Mesenteric fat pad (tissue), 1 donor: ENCODE measurements at places on chromosomes 3 and 15. TPM values are rescaled to one million over a fixed set of nuclear protein-coding genes. Genes with fewer than 3 reads are reported as not detected.

DNA sequence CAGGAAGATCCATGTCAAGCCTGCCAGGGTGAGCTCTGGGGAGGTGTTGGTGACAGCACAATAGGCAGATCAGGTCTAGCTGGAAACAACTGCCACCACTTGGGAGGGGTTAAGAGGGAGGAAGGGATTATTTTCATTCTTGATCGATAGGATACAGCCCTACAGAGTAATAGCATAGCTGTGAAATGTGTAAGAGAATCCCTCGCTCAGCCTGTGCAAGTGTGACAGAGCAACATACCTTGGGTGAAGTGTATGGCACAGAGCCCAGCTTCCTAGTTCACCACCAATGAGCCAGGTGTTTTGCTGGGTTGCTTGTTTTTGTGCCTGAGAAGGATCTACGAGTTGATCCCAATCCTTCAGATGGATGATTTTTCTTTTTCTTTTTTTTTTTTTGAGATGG, 9.2 kb upstream of the DCUN1D1 start:
- no peak for DNase-seq

GRCh38 chr15:55108858-55109518, 87.8 kb downstream of the RSL24D1 start:
- no peak for DNase-seq

DNA sequence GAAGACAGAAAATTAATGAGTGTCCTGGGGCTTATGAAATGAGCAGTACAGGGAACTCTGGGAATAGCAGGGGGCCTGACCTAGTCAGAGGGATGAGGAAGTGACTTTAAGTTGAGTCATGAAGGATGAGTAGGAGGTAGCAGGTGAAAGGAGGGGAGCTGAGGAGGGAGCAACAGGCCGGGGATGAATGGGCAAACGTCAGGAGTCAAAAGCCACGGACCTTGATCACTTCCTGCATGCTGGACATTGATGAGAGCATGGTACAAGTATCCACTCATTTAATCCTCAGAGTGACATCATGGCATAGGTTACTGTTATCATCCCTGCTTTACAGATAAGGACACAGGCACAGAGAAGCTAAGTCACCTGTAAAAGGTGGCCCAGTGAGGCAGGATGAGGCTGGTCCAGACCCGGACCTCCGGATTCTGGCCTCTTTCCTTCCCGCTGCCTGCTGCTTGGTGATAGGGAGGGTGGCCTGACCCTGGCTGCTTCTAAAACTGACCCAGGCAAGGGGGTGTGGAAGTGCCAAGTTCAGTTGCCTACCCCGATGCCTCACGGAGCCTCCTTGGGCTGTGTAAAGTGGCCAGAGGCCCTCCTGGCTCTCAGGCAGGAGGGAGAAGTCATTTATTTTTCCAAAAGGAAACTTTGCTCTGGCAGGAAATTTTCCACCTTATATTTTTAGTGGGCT, 7.6 kb downstream of the CORO2B start:
- no peak for DNase-seq

Gene CPEB1
- 2.5 TPM for total RNA-seq

- DNase-seq: peak; percentile 96
Observed at GRCh38 chr15:55196458-55197361, at the start of gene RSL24D1. Gene RSL24D1, minus strand, starts transcription at chr15:55196941. Its CDS starts 51 bp downstream, at chr15:55196890.

- no peak for DNase-seq
Observed at GRCh38 chr3:126371096-126371705, 14.0 kb upstream of the KLF15 start.

Gene ACSBG1
- total RNA-seq: not detected

DNA sequence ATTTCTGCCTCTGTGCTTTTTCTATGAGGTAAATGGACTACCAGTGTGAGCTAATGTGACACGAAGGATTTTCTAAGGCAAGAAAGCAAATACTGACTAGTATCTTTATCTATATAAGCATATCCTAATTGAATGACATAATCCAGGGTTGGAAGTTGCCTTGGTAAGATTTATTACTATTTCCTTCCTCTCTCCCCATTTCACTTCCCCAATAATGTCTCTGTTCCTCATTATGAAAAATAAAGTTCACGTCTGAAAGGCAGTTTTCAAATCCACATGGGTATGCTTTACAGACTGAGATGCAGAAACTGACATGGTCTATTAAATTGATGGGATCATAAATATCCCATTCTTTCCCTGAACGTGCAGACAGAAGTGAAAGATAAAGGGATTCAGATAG, 86.0 kb downstream of the DTWD1 start:
- no peak for DNase-seq

DNA sequence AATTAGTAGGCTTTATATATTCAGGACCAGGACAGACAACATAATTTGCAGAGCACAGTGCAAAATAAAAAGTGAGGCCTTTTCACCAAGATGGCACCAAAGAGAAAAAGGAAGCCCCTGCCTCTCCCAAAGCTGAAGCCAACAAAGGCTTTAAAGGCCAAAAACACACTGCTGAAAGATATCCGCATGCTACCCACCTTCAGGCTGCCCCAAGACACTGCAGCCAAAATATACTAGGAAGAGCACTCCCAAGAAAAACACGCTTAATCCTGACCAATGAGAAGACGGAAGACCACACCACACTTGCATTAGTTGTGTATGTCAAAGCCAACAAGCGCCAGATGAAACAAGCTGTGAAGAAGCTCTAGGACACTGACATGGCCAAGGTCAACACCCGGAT, 38.0 kb downstream of the PIK3CB start:
- no peak for DNase-seq

DNA sequence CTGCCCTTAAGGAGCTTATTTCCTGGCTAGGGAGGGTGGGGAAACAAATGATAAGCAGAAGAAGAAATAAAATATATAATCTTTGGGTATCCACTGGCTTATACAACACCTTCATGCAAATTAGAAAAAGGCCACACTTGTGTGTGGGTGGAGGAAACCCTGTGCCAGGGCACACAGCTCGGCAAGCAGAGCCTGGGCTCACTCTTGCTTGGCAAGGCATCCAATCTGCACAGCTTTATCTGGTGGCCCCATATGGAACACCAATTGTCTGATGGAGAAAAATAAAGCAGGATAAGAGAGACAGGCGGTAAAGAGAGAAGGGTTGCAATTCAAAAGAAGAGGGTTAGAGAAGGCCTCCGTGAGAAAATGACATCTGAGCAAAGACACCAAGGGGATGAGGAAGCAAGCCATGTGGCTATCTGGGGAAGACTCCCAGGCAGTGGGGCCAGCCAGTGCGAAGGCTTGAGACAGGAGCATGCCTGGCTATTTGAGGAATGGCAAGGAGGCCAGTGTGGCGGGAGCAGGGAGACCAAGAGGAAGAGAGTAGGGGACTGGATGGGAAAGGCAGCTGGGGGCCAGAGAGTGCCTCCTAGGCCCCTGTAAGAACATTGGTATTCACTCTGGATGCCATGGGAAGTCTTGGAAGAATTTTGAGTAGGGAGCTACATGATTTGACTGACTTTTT, 22.5 kb upstream of the VPS8 start:
- peak; percentile 45 for DNase-seq

- no peak for DNase-seq
Observed at GRCh38 chr3:113532698-113533533, 561 bp downstream of the SIDT1 start.

Gene GABRR3
- total RNA-seq: not detected

DNA sequence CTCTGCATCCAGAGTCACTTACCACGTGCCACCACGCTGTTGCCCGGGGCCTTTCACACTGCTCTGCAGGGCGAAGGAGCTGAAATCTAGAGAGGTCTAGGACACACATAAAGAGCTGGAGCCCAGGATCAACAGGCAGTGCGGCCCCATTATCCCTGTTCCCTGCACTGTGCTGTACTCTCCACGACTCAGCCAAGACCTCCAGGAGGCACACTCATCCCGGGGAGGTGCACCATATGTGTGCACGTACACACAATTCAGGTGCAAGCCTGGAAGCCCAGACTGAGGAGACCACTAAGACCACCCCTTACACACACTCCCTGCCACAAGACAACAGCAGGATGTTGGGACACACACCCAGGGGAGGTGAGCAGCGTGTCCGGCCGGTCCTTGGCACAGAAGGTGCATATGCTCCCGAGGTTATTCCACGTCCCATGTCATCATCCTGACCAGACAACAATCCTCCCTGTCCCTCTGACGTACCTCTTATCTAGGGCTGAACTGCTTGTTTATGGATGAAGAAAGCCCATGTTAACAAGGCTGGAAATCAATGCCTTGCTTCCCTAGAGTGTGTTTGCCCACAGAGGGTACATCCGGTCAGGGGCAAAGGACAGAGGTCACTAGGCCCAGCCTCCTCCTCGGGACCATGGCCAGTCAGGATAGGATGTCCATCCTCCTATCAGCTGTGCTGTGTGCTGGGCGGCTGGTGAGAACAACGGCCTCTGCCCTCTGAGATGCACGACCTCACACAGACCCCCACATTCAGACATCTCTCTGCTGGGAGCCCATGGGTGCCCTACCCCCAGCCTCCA, 16.1 kb downstream of the KLF15 start:
- DNase-seq: peak; percentile 43

- DNase-seq: no peak
Observed at GRCh38 chr15:74830868-74831267, 4.4 kb downstream of the CPLX3 start.

- DNase-seq: no peak
Observed at GRCh38 chr3:51401735-51402134, 10.7 kb downstream of the RBM15B start.

Gene CKMT1A
- total RNA-seq: 2.6 TPM

- no peak for DNase-seq
Observed at GRCh38 chr15:32787949-32788348, 70.1 kb downstream of the GREM1 start.

DNA sequence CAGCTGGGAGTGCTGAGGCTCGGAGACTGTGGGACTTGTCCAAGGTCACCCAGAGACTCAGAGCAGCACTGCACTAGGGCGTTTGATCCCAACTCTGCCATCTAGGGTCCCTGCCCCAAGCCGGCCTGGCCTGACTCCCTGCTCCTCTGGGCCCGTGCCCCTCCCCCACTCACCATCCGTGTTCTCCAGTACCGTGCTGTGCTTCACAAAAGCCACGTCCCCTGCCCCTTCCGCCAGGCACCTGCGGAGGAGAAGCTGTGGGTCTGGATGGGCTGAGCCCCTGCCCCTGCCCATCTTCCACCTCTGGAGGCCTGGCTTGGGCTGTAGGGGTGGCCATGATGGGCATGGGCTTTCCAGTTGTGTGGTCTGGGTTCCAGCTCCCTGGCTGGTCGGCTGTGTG, 8.4 kb downstream of the MELTF start:
- DNase-seq: peak; percentile 79

Gene CERS3
- not detected for total RNA-seq

DNA sequence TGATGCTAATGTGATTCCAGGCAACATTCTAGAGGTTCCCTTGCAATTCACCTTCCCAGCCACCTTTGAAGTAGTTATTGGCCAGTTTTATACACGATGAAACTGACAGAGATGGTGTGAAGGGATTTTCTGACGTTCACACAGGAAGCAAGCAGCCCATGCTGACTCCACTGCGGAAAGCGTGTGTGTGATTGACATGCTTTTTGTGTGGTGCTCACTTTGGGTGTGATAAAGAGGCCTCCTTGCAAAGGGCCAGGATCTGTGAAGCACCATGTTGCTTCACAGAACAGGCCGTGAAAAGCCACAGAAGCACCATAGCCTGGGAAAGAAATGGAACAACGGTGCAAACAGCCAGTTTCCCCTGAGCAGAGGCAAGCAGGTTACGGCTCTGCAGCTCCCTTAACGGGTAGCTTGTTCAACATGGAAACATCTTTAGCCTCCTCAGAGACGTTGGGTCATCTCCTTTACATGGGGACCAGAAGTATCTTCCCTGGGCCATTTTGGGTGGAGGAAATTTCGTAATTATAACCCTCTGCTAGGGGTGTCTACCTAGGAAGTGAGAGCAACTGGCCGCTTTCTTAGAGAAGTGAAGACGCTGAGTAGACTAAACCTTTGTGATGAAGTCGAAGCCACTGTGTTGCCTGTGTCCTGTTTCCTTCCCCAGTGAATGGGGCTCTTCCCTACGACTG, 108.5 kb downstream of the APBA2 start:
- no peak for DNase-seq

Gene PP2D1
- not detected for total RNA-seq
